ENCODE measurements at places on chromosomes 12 and 14. TPM values are rescaled to one million over a fixed set of nuclear protein-coding genes. Genes with fewer than 3 reads are reported as not detected.

Gene CEP170B
- total RNA-seq: 36.0 TPM

Gene SALL2
- 0.85 TPM for total RNA-seq

Gene FCF1
- total RNA-seq: 28.0 TPM

Gene LRRC10
- total RNA-seq: not detected

Gene IGF1
- not detected for total RNA-seq

Gene MDGA2
- not detected for total RNA-seq

Gene ENDOU
- total RNA-seq: not detected
